Tibial nerve (tissue), 4 donors: ENCODE measurements at places on chromosomes 6 and 20.

- no peak for DNase-seq
Measured at GRCh38 chr6:136403110-136403980, 113.7 kb upstream of the BCLAF1 start.

- DNase-seq, result no peak
Measured at GRCh38 chr6:165864218-165864617, 201.2 kb upstream of the PDE10A start.

DNA sequence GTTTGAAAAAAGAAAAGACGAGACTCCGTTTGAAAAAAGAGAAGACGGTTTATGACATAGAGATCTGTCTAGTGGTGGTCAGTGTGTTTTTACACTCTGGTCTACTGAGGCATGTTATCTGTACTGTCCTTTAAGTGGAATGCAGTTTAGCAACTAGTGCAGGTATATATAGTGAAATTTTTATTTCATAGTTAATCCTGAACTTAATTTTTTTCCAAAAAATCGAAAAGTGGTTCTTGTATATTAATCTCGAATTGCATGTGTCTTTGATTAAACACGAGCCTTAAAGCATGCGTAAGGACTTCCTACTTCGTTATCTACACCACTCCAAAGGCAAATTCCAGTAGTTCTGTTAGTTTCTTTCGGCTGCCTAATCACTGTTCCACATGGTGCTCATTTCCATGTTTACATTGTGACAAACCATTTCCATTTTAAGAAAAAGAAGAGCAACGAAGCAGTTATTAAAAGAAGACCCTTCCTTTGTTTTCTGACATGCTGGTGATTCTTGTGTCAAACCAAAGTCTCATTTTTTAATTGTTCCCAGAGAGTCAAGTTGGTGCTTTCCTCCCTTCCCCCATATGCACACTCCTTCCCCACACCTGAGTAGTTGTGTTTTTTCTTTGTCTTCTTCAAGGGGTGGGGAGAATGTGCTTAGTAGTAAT is 2.3 kb downstream of the SNX9 start:
- no peak for DNase-seq

GRCh38 chr6:35298625-35299140 is 1.1 kb downstream of the DEF6 start:
- no peak for DNase-seq

DNA sequence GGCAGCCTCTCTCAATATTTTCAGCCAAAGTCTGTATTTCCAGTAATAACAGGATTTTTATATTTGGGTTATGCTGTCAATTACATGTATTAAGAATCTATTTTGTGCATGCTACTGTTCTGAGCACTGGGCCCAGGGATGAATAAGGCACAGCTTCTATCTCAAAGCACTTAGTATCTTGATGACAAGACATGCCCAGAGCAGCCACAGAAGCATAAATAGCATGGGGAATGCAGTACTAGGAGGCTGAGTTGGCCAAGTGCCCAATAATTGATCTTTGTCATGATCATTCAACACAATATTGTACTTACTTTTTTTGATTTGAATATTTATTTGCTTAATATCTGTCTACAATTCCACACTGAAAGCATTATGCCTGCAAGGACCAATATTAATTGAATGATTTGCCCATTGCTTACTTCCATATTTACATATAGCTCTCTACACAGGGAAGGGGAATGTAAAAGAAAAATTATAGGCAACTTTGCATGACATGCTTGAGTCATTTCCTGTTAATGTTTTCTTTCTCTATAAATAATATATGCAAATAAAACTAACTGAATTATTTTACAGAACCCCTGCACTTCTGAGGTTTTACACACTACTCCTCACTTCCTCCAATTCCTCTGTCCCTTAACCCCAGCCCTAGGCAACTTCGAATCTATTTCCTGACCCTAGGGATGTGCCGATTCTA is 298.9 kb upstream of the BMP2 start:
- no peak for DNase-seq

DNA sequence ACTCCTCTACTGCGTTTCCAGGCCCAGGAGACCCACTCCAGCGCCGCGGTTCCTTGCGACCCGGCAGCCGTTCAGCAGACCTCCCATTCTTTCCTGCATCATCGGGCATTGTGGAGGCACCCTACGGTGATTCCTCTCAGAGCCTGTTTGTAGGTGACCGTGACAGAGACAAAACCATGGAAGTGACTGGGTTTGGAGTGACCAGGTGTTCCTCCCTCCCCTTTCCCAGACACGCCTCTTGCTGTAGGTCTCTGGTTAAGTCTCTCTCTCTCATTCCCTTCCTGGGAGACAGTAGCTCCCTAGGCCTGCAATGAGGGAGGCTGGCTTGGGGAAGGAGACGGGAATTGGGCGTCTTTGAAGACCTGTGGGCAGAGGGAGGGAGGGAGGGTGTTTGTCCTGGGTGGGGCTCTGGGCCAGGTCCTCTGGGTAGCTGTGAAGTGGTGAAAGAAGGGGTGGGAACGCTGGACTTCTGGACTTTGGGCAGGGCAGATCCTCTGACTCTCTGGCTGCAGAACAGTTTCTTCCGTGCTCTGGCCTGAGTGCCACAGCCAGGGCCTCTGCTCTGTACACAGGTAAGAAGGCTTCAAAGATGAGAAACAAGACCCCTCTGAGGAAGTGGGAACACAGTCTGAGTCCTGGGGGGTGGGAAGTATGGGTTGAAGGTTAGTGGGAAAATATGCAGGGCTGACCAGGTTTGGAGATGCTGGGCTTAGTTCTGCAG is 763 bp downstream of the KLC4 start:
- DNase-seq, result no peak

- DNase-seq, result no peak
Measured at GRCh38 chr6:7561153-7561964, 19.9 kb downstream of the DSP start.

DNA sequence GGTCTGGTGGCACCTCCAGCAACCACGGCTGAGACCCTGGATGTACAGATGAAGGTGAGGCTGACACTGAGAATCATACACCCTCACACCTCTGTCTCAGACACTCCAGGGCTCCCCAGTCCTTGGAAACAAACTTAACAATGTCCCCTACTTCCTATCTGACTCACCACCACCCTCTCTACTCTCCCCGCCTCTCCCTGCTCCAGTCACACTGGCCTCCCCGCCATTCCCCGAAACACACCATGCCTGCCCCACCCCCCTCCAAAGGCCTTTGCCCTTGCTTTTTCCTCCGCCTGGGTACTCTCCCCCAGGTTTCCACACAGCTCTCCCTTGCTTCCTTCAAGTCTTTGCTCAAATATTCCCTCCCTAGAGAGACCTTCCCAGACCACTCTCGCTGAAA is 16.3 kb downstream of the BPI start:
- DNase-seq, result no peak

DNA sequence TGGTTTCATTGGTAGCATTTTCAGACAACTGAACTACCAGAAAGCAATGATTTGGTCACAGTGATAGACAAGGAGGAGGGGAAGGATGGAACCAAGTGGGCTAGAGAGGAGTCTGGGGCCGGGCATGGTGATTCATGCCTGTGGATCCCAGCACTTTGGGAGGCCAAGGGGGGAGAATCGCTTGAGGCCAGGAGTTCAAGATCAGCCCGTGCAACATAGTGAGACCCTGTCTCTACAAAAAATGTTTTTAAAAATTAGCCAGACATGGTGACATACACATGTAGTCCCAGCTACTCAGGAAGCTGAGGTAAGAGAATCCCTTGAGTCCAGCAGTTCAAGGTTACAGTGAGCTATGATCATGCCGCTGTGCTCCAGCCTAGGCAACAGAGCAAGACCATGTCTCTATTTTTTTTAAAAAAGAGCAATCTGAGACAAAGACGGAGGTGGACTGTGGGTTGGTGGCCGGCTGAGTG is 70.6 kb downstream of the SYCP2L start:
- DNase-seq, result no peak

- peak; percentile 13 for DNase-seq
Measured at GRCh38 chr6:46491201-46491627, at the start of gene RCAN2. Gene RCAN2 (minus strand): TSS chr6:46491449.

DNA sequence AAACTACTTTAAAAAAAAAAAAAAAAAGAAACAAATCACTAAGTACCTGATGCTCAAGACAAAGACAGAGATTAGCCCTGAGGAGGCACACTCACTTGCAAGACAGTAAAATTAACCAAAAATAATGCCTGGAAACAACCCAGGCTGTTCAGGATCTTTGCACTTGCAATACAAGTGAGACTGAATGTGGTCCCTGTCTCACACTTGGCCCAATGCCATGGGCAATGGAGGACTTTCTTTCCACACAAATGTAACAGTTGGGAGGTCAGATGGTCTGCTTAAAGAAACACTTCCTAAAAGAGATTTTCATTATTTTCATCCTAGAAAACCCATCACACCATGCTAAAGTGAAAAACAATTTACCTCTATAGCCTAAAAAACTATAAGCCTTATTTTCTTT is 16.2 kb downstream of the STAU1 start:
- no peak for DNase-seq

- DNase-seq, result no peak
Measured at GRCh38 chr20:4959592-4959991, 41.7 kb downstream of the SLC23A2 start.

DNA sequence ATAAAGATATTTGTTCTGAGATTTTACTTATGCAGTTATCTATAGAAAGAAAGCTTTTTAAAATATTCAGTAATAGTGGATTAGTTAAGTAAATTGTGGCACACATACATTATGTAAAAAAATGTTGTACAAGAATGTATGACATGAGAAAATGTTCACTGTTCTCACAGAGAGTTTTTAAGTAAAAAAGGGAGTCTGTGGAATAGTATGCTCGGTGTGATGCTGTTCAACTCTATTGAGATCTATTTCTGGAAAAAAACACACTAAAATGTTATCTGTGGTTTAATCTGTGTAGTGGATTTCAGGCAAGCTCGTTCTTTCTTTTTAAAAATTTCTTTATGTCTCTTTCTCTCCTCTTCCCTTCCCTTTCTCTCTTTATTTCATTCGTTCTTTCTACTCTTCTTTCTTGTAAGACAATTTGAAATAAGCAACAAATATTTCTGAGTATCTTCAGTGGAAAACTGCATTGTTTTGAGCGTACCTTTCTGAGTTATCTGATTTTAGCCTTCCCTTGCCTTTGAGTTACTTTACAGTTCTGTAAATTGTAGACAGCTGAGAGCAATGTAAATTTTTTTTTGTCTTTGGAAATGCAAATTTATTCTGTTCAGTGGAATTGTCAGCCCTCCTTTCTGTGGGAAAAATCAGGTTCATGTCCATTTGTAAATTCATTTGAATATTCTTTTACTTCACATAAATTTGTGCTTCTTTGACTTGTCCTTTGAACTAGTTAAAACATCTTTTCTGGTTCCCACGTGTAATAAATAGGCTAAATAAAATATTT is 229.0 kb upstream of the NOX3 start:
- no peak for DNase-seq

DNA sequence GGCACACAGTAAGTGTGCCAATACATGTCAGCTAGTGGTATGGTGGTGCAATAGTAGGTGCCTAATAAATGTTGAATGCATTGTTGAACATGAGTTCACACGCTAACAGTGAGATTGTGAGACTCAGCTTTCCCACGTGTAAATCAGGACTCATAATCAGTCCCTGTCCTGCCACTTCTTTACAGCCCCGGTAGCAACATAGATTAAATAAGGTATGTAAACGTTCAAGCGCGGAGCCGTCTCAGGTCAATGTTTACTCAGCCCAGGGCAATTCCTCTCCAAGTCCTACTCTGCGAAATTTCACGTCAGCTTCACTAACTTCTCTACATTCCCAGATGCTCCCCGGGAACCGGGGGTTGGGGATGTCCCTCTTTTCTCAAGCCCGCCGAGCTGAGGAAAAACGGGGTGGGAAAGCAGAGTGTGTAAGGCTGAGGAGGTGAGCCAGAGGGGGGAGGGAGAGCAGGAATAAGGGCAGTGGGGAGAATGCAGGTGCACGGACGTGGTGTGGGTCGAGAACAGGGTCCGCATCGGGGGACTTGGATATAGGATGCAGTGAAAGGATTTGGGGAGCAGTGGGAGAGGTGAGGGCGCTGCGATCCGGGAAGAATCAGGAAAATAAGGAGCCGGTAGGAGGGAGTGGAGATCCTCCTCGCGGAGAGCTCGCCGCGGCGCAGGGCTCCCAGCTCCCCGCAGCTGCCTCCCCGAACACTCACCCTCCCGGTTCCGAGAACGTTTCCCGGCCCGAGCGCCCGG is 544 bp upstream of the TP53INP2 start:
- peak; percentile 17 for DNase-seq

DNA sequence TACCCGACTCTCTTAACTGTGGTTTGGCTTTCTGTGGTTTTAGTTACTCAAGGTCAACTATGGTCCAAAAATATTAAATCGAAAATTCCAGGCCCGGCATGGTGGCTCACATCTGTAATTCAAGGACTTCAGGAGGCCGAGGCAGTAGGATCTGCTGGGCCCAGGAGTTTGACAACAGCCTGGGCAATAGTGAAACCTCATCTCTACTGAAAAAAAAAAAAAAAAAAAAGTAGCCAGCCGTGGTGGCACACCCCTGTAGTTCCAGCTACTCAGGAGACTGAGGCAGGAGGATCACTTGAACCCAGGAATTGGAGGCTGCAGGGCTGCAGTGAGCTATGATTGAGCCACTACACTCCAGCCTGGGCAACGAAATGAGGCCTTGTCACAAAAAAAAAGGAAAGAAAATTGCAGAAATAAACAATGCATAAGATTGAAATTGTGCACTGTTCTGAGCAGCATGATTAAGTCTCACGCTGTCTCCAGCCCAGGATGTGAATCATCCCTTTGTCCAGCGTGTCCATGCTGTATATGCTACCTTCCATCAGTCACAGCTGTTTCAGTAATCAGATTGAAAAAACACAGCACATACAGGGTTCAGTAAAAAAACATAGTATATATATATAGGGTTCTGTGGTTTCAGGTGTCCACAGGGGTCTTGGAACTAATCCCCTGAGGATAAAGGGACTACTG is 40.7 kb downstream of the RGS17 start:
- no peak for DNase-seq

GRCh38 chr6:37060195-37060559 is 54.7 kb downstream of the FGD2 start:
- no peak for DNase-seq

DNA sequence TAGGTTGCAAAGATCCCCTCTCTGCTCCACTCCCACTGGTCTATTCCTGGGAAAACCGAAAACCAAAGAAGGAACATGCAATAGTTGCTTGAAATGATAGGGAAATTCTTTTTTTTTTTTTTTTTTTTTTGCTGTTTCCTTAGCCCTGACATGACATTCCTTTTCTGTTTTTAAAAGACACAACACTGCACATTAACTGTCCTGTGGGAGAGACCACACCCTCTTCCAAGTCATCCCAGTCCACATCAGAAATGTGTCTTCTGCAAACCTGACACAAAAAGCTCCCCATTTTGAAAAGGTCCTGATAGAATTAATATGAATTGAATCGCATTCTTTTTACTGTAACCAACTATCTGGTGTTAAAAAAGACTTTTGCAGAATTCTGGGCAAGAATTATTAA is 43.4 kb upstream of the RIPOR2 start:
- DNase-seq, result no peak

DNA sequence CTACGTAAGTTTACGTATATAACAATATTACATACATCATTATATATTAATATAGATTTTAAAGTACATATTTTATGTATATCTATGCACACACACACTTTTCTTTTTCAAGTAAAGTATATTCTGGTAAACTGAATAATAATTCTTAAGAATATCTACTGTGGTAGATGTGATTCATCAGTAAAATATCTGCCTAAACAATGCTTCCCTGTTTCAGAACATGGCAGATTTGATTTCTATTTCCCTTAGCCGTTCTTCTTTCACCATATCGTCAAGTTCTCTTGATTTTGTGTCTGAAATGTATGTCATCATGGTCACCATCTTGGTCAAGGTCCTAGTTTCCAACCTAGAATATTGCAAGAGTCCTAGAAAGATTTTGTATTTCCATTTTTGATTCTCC is 195.6 kb downstream of the HDGFL1 start:
- DNase-seq, result no peak

- no peak for DNase-seq
Measured at GRCh38 chr6:116409756-116410155, 39.0 kb downstream of the DSE start.
